ENCODE measurements at places on chromosomes 2 and 18.

DNA sequence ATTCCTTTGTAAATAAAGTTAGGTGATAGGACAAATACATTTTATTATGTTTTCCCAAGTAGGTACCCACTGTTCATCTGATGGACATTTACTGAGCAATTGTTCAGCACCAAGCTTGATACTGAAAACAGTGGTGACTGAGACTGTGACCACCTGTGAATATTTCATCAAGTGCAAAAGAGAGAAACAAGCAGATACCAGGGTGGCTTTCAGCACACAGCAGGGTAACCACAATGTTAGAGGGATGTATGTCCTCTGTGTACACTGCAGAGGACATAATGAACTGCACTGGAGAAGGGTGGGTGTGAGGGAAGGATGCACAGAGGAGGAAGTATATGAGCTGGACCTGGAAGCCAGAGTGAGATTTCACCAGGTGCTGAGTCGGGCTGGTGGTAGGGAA lies 411.8 kb downstream of the RAD51AP2 start:
- no peak for DNase-seq

- no peak for DNase-seq
Measured at GRCh38 chr2:226759768-226760167, 39.9 kb downstream of the IRS1 start.

DNA sequence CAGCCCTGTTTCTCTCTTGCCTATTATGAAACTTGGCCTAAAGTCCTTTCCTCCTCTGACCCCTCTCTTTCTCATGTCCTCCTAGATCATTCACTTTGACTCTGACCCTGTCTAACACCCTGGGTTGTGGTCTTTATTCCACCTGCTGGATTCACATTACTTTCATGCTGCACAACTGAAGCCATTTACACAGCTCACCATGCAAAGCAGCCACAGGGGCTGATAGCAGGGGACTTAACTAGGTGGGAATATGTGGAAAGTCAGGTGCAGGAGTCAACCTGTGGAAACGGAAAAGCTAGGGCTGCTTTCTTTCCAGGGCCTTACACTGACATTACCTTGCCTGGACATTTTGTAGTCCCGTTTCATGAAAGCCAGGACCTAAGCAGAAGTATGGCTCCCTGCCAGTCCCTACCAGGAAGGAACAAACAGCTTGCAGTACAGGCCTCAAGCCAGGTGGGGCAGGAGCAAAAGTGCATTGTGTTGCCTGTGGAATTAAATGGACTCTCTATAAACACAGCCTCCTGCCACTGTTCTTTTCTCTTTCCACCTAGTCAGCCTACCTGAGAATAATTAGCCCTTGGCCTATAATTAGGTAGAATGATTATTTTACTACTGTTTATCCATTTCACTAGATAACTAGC lies 11.8 kb downstream of the MAPRE3 start:
- DNase-seq, result no peak

GRCh38 chr2:241069821-241070281 lies 32.2 kb downstream of the MTERF4 start:
- DNase-seq, result peak; percentile 82

DNA sequence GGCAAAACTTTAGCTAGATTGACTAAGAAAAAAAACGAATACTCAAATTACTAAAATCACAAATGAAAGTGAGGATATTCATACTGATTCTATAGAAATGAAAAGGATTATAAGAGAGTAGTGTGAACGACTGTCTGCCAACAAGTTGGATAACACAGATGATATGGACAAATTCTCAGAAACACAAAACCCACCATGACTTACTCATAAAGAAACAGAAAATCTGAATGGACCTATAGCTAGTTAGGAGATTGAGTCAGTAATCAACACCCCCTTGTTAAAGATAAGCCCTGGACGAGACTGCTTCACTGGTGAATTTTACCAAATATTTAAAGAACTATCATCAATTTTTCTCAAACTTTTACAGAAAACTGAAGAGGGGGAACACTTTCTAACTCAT lies 108.8 kb upstream of the TMEM200C start:
- DNase-seq, result no peak

- DNase-seq, result peak; percentile 29
Measured at GRCh38 chr18:79068341-79068936, 755 bp upstream of the ATP9B start.

DNA sequence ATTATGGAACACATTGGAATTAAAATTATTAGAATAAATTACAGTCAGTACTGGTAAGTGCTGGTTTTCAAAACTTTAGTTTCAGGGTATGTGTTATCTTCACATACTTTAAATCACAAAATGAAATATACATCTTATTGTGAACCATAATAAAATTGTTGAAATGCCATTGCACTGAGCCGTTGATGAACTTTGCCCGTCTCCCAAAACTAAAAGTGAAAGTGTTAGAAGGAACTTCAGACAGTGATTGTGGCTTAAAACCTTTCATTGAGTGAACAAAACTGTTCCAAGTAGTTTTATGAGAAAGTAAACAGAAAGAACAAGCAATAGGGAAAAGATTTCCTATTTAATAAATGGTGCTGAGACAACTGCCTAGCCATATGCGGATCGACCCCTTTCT lies 811.6 kb downstream of the PLCL1 start:
- no peak for DNase-seq

DNA sequence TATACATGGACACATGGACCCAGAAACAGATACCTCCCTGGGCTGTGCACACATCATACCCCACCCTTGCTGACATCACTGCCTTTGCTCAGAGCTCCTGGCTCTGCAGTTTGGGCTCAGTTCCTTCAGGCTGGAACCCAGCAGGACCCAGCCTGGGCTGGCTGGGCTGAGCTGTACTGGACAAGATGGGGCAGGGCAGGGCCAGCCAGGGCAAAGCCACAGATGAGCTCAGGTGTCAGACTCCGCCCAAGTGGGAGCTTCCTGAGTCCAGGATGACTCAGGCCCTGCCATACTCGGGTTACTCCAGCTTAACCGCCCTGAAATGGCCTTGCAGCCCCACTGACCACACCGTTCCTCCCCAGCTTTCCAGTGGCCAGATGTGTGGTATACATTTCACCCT lies 284.9 kb downstream of the OSR1 start:
- no peak for DNase-seq

- peak; percentile 90 for DNase-seq
Measured at GRCh38 chr2:54903736-54904554, 146.3 kb downstream of the RTN4 start.

Data from posterior cingulate gyrus (tissue), 11 donors.